ENCODE measurements at places on chromosomes 16 and 17.

DNA sequence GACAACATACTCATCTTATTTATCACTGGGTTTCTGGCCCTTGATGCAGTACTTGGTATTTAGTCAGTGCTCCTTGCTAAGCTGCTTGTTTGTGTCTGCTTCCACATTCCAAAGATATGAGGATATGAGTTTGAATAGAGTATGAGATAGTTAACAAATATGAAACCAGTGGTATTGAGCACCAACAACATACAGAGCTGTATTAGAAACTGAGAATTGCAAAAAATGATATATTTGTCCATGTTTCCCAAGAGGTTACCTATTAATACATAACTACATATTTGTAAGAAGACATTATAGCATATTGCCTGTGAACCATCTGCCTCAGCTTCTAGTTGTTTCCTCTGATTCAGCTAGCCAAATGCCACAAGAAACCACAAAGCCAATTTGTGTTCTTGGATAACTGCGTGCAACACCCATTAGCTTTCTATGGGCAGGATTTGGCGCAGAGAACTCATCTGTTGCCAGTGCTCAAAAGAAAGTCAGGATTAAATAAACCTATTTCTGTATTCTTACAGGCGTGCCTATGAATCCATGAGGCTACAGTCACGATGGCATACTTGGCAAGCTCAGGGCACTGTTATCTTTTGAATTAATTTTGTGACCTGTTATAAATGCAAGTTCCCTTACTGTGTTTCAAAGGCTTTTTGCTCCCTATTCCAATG, 194.4 kb downstream of the MAP2K6 start:
- DNase-seq: no peak

GRCh38 chr17:38704606-38705522, at the start of gene MLLT6:
MLLT6 (plus strand) TSS chr17:38705273; CDS start chr17:38705633, 360 bp downstream.
- DNase-seq: peak; percentile 78

GRCh38 chr17:67041941-67042899, 2.1 kb upstream of the CACNG1 start:
- no peak for DNase-seq

DNA sequence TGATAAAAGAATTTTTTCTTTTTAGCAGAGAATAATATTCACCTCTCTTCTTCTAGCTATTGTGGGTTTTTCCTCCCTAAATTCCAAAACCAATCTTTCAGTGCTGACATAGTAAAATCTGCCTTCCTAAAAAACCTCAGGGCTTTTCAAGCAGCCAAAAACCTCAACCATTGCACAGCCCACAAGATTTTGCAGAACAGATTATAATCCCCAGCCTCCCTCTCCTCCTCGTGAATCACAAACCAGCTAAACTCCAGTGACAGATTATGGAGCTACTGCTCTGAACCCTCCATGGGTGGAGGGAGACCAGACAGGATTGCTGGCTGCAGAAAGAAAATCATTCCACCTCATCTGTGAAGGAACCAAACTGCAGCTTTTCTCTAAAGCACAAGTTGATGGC, 341.6 kb downstream of the SOX9 start:
- no peak for DNase-seq

DNA sequence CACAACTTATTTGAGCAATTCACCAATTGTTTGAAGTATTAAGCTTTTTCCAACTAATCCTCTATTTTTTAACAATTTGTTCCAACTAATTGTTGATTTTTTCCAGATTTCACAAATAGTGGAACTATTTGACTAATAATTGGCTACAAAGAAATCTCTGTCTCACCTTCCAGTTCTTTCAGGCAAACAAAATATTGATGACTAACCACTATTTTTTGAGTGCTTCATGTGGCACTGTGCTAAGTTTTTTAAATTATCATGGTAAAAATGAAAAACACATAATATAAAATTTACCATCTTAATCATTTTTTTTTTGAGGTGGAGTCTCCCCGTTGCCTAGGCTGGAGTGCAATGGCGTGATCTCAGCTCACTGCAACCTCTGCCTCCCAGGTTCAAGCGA, 24.6 kb upstream of the GRIN2A start:
- DNase-seq: no peak

GRCh38 chr16:1056196-1056595, 16.4 kb upstream of the SSTR5 start:
- DNase-seq: no peak
